ENCODE measurements at places on chromosomes 5 and 9.

DNA sequence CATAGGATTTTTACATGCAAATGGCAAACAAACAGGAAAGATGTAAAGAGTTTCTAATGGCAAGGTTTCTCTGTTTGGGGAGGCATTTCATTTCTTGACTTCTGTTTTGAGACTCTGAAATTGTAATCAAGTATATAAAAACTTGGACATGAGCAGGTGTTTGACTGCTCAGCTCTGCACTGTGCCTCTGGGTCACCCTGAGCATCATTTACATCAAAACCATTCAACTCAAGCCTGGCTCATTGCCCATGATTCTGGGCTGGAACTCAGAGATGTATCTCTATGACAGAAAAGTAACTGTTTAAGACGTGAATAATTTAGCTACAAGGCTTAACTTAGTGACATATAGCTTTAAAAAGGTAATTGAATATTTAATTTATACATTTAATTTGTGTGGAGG lies 1402.4 kb upstream of the NUDT12 start:
- no peak for DNase-seq

DNA sequence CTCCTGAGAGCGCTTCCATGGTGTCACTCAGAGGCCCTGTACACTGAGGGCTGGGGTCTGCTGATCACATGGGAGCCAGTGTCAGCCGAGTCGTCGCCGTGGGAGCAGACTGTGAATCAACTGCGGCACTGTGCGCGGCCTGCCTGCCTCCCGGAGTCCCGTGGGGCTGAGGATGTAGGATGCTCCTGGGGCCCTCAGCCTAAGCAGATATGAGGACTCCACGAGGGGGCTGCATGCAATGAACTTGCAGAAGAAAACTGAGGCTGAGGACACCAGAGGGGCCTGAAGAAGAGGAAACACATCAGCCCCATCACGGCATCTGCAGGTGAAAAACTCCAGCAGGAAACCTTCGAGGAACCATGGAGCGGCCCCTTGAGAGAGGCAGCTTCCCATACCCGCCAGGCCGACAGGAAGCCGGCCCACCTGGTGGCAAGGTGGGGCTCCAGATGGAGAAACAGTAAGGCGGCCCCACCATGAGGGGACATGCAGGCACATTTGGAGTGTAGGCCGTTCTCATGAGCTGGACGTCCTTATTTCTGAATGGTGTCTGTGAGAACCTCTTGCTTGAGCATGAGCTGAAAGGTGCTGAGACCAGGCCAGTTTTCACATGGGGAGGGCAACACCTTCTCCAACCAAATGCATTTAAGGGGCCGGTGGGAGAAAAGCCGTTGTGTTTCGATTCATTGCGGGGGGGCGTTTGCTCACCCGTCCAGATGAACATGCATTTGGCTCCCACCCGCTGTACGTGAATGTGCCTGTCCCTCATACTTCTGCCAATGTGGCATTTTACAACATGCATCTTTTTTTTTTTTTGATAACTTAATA lies 35.2 kb upstream of the ADAMTS2 start:
- DNase-seq: no peak

GRCh38 chr9:108565651-108566378 lies 290.0 kb downstream of the ACTL7B start:
- DNase-seq: no peak

GRCh38 chr9:133056533-133056932 lies 5.2 kb upstream of the CEL start:
- no peak for DNase-seq

DNA sequence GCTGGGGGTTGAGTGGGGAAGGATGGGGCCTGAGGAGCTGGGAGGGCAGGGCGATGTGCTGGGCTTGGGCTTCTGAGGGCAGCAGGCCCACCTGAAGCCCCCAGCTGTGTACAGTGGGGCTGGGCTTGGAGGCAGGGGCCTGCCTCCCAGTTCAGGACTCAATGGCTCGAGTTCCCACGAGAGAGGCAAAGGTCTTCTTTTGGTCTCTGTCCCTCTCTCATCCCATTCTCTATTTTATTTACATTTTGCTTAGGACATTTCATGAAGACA lies 180.6 kb downstream of the MACROH2A1 start:
- no peak for DNase-seq

DNA sequence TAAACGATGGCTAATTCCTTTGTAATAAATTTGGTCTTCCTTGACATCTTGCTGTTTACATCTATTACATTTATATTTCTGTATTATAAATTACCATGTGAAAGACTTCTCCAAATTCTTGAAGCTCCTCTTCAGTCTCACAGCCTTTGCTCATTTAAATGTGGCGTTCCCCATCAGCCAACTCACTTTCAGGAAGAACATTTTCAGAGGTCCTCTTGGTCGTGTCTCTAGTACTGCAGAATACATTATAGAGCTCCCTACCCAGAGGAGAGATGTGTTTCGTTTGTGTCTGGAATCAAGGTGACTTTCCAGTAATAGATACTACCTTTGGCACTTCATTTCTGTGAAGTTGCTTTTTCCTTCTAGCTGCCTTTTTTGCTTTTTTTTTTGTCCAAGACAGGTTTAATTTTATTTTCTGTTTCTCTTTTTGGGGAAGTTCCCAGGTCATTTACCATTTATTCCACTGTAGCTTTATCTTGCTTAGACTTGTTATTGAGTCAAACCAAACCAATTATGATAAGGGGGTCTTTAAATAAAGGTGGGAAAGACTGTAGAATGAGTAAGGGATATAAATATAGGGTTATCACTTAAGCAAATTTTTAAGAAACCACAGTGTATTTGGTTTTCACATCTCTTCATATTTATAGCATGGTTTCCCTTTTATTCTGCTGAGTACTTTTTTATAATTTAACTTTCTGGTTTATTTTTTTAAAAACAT lies 12.8 kb downstream of the UBE2B start:
- DNase-seq: no peak

- DNase-seq: no peak
These were observed 41.4 kb downstream of the FABP6 start for GRCh38 chr5:160270704-160271103.
